ENCODE measurements at places on chromosomes 1 and 21.

DNA sequence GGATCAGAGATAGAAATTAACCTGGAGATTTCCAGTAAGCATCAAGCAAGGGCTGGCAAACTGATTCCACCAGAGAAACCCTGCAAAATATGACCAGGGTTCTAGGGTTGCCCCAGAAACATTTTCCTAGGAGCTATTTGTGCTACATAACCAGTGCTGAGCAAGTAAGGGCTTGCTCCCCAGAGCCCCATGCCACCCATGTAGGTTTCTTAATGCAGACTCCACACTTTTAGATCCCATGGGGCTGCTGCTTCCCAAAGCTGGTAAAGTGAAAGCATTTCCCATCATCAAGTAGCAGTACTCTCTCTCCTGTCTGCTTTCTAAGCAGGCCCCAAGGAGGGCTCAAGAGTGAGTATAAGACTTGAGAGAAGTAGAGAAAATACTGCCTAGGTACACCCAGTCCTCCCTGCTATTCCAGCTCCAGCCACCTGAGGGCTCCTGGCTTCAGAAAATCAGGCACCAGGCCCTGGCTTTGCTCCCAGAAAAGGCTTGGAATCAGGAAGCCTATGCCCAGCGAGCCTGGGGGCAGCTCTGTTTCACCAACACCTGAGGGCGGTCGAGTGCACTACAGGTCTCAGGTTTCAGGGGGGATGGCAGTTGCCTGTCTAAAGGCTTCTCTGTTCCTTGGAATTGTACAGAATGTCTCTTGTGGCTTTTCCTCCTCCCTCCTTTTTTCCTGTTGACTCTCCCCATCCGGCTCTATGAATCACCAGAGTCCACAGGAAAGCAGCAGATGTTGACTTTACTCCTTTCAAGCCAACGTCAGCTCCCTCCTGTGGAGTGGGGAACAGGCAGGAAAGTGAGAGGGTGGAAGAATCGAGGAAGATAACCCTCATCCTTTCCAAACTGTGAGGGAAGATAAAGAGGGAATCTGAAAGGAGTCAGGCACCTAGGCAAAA is 6.2 kb upstream of the ANKRD35 start:
- DNase-seq, result no peak

DNA sequence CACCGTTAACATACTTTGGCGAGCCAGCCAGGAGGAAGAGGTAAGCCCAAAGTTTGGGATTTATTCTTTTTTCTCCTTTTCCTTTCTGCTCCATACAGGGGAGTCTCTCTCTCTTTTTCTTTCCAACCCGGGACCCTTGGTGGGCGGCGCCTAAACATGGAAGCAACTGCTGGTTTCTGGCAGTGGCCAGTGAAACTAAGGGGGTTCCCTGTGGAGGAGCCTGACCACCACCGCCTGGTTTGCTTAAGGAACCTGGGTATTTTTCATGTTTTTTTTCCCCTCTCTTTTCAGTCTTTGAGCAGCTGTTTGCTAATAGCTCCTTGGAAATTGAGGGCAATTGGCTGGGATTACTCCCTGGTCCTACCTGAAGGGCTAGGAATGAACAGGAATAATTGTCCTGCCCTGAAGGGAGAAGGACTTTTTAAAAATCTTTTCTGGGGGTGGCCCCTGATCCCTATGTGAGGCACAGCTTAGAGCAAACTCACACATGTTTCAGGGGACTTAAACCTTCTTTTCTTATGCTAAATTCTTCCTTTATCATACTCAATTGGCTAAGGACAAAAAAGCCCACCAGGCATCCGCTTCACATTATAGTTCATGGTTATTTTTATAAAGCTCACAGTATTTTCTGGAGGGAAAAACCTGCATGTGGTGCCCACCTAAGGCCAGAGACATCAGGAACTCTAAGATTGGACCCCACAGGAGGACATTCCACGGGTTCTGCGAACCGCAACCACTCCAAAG is 61.3 kb upstream of the PLD5 start:
- no peak for DNase-seq

GRCh38 chr1:31535561-31535960 is 40.8 kb upstream of the TINAGL1 start:
- no peak for DNase-seq

DNA sequence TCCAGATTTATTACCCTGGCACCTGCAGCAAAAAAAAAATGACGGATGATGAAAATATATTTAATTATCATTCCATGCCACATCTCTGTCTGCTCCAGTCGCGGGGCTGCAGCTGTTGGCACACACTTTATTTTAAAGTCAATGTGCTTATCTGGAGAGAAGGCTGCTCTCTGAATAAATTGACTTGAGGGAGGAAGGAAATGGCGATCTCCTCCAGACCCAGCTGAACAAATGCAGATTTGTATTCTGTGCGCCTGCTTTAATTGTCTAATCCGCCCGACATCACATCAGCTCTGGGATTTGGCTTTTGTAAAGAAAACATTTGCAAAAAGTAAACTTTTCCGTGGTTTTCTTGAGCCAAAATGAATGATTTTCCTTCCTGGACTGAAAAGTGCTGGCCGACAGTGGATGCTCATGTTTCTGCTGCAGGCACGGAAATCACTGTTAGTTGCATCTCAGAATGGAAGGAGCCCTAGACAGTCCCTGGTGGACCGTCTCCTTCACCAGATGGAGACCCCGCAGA is 150.2 kb downstream of the CAMTA1 start:
- no peak for DNase-seq

DNA sequence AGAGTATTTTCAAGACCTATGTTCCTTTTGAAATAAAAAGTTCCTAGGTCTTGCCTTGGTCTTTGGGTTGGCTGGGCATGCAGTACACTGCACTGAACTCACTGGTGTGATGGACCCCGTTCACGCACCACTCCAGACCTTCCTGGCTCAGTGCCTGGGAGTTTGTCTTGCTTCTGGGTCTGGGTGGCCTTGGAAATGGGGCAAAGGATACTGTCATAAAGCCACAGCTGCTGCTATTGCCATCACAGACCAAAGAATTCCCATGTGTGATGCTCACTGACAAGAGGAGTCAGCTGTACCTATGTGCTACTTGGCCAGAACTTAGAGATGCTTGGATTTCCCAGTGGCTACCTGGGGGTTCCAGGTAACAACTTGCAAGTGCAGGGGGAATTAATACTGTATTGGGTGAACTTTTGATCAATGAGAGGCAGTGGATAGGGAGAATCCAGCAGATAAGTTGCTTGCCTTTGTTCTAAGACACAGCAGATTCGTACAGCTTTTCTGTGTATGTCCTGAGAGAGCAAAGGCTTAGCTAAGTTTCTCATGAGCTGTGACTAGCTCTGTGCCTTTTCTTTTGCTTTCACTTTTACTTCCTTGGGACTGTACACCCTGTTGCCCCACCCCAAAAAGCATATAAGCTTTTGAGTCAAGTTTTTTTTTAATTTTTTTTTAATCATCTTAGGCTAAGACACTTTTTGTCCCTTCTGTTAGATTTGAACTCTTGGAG is 115.3 kb downstream of the RUNX1 start:
- DNase-seq, result no peak

GRCh38 chr21:18114810-18115209 is 129.8 kb upstream of the CHODL start:
- DNase-seq, result no peak

Data from activated CD8-positive, alpha-beta memory T cell treated with anti-CD3 and anti-CD28 coated beads for 4 hours (primary cell).